Esophagus squamous epithelium (tissue), 5 donors: ENCODE measurements at places on chromosomes 11 and 22. TPM values are rescaled to one million over a fixed set of nuclear protein-coding genes. Genes with fewer than 3 reads are reported as not detected.

GRCh38 chr11:33059331-33060007 lies 20.1 kb downstream of the TCP11L1 start:
- DNase-seq: no peak

GRCh38 chr11:62398011-62398994 lies 20.5 kb upstream of the SCGB1A1 start:
- no peak for DNase-seq

DNA sequence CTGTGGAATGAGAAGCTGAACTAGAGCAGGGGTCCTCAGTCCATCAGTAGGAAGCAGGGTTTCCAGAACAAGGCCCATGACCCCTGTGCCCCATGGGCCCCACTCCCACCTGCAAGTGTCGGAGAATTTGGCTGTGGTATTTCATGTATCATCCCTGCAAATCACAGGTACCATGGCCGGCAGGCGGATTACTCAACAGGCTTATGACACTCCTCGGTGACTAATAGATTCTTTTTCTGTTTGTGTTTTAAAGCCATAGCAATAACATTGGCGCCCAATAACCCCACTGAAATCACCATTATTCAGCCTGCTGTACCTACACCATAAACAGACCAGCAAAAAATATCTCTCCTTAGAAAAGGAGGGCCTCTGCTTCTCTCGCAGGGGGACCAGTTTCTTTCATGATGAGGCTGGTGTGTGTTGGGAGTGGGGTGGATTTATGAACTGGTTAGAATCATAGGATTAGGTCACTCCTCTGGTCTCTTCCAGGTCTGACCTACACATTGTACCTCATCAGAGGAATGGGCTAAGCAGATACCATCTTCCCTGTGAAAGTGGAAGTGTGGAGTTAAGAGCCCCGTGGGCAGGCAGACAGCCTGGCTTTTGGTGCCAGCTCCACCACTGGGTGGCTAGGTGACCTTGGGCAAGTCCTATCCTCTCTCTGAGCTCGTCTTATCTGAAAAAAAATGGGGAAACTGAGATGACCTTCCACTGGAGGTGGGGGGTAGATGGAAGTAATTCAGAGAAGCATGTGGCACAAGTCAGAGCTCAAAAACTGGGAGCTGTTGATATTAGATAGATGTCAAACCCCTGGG lies 60.2 kb upstream of the WNT11 start:
- DNase-seq: no peak

GRCh38 chr22:46844606-46845210 lies 82.3 kb downstream of the TBC1D22A start:
- no peak for DNase-seq

DNA sequence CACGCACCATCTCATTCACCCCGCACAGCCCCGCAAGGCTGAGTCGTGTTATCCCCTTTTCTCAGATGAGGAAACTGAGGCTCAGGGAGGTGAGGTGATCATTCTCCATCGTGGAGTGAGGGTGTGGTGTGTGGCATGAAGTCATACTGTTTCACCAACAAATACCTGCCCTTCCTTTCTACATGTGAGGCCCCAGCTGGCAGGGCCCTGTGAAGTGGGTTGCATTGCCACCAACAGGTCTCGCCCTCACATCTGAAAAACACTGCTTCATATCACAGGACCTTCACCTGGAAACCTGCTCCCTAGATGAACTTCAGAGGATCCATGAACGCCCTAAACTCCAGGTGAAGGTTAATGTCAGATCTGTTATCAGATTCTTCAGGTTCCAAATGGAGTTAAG lies 4.3 kb downstream of the SSTR3 start:
- DNase-seq: no peak

DNA sequence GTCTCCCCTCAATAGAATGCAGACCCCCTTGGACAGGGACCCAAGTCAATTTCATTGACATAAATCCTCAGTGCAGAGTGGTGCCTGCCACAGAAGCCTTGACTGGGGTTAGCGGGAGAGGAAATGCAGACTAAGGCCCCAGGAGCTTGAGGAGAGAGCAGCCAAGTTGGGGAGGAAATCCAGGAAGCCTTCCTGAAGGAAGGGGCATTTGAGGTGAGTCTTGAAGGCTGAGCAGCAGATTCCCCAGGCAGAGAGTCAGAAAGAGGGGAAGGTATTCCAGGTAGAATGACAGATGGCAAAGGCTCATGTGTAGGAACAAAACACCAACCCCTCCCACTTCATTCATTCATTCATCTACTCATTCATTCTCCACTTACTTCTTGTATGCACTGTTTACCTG lies 10.3 kb downstream of the MYEOV start:
- no peak for DNase-seq

- DNase-seq: no peak
Measured at GRCh38 chr22:49090061-49090852, 737.4 kb downstream of the BRD1 start.

GRCh38 chr11:124869856-124870387 lies 4.7 kb downstream of the ROBO3 start:
- DNase-seq: no peak

- no peak for DNase-seq
Measured at GRCh38 chr11:125871391-125872137, 15.9 kb upstream of the HYLS1 start.

GRCh38 chr11:10233581-10233980 lies 60.4 kb downstream of the SBF2 start:
- DNase-seq: no peak

DNA sequence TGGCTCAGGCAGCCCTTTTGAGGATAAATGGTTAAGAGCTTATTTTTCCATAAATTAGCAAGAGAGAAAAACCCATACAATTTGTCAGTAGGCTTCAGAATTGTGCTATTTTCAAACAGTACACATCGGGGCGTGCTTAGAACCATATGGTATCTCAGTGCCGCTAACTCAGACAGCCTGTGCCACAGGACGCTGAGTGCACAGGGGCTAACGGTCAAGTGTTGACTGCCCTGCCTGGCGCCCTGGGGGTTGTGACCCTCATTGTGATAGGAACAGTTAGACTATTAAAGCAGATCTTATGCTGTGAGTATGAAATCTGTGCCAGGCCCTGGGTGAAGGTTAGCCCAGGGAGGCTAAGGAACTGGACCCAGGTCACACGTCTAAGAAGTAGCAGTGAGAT lies 1519.7 kb downstream of the BRD1 start:
- no peak for DNase-seq

GRCh38 chr11:131687291-131688047 lies 317.1 kb downstream of the NTM start:
- DNase-seq: no peak

DNA sequence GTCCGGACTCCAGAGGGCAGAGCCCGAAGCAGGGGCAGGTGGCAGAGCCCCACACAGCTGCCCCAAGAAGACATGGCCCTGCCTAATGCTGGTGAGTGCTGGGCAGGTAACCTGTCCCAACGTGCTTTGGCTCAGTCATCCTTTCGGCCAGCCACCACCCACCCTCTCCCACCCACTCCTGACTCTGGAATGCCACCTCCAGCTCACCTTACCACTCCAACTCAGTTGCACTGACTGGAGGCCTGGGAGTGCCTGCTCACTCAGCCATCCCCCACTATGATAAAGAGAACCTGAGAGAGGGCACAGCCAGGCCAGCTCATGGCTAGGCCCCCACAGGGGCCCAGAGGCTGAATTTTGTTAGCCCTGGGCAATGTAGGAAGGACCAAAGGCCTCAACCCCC lies 53.8 kb upstream of the MPEG1 start:
- no peak for DNase-seq

GRCh38 chr22:39617342-39617741 lies 46.8 kb downstream of the CACNA1I start:
- DNase-seq: no peak

DNA sequence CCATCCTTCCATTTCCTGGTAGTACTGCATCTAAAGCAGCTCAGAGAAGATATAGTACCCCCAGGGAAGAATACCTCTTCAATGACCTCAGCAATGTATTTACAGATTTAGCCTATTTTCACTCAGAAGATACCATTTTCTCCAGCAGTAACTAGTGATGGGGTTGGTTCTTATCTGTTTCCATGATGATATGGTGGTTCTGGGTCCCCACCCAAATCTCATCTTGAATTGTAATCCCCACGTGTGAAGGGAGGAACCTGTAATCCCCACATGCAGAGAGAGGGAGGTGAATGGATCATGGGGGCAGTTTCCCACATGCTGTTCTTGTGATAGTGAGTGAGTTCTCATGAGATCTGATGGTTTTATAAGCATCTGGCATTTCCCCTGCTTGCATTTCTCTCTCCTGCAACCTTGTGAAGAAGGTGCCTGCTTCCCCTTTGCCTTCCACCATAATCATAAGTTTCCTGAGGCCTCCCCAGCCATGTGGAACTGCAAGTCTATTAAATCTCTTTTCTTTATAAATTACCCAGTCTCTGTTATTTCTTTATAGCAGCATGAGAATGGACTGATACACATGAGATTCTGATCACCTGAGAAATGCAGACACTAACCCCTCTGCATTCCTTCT lies 139.2 kb downstream of the CCDC81 start:
- no peak for DNase-seq

DNA sequence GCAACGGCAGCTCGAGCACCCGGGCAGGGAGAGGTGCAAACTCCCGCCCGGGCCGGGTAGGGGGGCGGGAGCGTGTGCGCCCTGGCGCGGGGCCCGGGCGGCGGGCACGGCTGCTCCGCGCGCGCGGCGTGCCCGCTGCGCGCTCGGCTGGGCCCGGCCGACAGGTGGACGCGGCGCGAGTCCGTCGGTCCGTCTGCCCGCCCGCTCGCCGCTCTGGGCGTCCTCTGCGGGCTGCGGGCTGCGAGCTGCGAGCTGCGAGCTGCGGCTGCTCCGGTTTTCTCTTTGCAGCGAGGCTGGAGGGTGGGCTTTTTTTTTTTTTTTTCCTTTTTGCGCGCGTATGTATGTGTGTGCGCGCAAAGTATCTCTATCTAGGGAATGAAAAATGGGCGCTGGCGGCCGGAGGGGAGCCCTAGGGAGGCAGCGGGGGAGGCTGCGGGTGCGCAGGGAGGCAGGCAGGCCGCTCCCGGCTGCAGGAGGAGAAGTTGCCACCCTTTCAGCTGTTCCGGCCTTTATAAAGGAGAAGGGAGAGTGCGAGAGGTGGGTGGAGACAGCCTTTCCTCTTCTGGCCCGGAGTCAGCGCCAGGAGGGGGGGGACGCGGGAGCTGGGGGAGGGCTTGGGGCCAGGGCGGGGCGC lies at the start of gene PDGFB:
PDGFB (minus strand) TSS at position 487 of the 634 bp plus-strand sequence. CDS start 1,019 bp downstream, outside the sequence.
- no peak for DNase-seq

- DNase-seq: no peak
Measured at GRCh38 chr22:20572132-20572802, 64.9 kb downstream of the MED15 start.

DNA sequence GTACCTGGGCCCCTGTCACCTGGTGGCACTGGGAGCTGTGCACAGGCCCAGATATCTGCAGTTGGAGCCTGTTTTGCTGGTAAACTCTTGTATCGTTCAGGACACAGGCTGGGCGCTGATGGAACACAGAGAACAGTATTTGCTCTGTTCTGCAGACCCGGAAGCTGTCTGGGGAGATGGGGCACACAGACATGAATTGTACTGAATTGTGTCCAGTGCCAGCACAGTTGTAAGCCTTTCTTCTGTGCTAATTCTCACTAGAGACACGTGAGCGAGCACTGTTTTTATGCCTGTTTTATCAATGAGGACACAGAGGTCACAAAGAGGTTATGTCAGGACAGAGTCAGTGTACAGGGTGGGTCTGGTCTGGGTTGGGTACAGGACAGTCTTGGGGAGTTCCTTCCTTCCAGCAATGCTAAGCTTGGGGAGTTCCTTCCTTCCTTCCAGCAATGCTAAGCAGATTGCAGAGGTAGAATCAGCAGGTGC lies 24.4 kb upstream of the ACR start:
- DNase-seq: no peak

DNA sequence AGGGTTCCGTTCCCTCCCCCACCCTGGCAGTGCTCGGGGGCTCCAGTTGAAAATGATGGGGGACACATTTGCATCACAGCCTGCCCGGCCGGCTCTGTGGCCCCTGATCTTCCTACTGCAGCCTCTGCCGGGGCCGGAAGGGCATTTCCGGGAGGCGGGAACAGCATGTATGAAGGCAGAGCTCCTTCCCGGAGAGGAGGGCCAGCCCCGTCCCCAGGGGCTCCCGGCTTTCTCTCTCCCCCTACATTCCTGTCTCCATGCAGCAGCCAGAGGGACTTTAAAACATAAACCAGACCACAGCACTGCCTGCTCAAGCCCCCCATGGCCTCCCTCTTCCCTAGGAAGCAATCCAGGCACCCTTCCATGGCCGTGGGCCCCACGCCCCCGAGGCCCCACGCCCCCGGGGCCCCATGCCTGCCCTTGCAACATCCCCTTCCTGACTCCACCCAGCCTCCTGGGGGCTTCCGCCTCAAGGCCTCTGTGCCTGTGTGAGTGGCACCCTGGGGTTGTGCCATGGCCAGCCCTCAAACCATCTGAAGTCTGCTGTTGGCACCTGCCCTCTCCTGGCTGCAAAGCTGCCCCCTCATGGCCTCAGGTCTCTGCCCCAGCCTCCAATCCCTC lies 73.1 kb downstream of the CDKN1C start:
- no peak for DNase-seq

- DNase-seq: no peak
Measured at GRCh38 chr11:130546901-130547694, 98.7 kb downstream of the ADAMTS15 start.

- DNase-seq: no peak
Measured at GRCh38 chr22:20022978-20023613, 2.2 kb downstream of the TANGO2 start.

- no peak for DNase-seq
Measured at GRCh38 chr11:60528465-60528864, 13.3 kb downstream of the MS4A13 start.

DNA sequence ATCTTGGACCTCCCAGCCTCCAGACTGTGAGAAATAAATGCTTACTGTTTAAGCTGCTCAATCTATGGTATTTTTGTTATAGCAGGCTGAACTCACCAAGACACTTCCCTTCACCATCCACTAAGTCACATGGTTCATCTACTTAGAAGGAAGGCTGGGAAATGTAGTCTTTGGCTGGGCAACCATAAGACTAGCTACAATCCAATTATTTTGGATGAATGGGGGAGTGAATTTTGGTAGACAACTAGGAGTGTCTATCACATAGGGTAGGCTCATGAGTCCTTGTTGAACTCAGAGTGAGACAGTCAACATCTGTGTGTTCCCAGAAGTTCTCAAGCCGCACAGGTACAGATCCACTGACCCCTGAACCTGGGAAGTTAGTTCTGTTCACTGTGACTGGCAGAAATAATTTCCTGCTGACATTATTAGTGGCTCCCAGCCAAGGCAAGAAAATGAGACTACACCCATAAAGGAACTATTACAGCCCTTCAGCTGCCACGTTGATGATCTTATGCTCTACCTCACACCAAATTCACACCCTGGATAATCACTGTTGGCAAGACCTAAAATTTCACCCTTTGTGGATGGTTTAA lies 3.1 kb upstream of the SLC35C1 start:
- DNase-seq: no peak

The OR52W1 gene
- not detected for total RNA-seq

The RTN4RL2 gene
- total RNA-seq: 1.1 TPM

The OLFML1 gene
- total RNA-seq: 0.35 TPM

The TMPRSS13 gene
- 26.3 TPM for total RNA-seq

The KRTAP5-1 gene
- total RNA-seq: not detected

The APOBEC3C gene
- total RNA-seq: 8.1 TPM

The MEI1 gene
- 0.30 TPM for total RNA-seq
